WTC11 (cell line): ENCODE measurements at places on chromosomes 6 and 20. TPM values are rescaled to one million over a fixed set of nuclear protein-coding genes. Genes with fewer than 3 reads are reported as not detected.
A peak's percentile ranks its signal among the peaks of the same experiment; 100 is the strongest.

DNA sequence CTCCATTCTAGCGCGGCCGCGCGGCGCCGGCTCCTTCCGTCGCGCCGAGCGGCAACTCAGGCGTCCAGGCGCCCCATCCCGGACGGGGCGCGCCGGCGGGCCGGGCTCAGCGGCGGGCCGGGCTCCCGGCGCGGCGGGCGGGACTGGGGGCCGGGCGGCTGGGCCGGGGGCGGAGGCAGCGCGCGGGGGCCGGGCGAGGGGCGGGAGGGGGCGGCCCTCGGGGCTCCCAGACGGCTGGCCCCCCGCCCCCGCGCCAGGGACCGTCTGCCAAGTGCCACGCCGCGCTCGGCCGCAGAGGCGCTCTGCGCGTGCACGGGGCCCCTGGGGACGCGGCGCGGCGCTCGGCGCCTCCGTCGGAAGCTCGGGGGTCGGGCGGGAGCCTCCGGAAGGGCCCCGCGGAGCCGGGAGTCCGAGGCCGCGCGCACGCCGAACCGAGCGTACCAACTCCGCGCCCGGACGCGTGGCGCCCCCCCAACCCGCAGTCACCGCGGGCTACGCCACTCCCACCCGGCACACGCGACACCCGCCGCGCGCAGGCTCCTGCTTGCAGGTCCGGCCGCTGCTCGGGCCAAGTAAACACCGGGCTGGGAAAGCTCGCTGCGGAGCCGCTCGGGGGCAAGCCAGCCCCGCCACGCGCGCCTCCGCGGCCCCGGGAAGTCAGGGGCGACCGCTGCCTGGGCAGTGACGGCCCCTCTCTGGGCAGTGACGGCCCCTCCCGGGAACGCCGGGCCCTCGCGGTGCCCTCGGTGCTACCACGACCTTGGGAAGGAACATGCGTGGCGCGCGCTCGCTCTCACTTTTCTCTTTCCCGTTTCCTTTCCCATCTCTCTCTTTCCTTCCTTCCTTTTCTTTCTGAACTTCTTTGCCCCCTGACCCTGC lies at the start of gene PREX1:
PREX1 (minus strand) TSS at position 145 of the 879 bp plus-strand sequence; CDS start at position 6, 139 bp downstream.
- DNase-seq, result peak; percentile 81

DNA sequence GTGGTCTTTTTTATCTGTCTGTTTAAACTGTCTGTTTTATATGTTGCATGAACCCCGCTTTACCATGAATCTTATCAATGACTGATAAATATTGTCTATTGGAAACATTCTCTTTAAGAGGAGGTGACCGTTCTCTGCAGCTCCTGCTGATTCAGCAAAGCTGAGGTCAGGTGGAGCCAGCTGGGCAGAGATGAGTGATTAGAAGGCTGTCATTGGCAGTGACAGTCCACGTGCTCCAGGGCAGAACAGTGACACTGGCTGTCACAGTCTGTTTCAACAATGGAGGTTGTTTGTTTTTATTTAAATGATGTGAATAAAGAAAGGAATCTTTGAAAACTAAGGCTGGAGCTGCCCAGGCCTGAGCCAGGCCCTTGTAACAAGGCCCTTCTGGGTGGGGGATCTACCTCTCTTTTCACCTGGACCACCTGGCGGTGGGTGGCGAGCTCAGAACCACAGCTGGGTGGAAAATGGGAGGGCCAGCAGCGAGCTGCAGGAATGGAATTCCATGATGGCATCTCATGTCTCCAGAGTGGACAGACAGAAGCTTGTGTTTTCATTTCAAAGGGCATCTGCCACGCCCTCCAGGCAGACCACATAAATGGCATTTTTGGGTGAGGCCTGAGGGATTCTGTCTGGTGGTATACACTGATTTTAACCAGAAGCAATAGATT lies 12.6 kb downstream of the SYNJ2 start:
- DNase-seq, result no peak

DNA sequence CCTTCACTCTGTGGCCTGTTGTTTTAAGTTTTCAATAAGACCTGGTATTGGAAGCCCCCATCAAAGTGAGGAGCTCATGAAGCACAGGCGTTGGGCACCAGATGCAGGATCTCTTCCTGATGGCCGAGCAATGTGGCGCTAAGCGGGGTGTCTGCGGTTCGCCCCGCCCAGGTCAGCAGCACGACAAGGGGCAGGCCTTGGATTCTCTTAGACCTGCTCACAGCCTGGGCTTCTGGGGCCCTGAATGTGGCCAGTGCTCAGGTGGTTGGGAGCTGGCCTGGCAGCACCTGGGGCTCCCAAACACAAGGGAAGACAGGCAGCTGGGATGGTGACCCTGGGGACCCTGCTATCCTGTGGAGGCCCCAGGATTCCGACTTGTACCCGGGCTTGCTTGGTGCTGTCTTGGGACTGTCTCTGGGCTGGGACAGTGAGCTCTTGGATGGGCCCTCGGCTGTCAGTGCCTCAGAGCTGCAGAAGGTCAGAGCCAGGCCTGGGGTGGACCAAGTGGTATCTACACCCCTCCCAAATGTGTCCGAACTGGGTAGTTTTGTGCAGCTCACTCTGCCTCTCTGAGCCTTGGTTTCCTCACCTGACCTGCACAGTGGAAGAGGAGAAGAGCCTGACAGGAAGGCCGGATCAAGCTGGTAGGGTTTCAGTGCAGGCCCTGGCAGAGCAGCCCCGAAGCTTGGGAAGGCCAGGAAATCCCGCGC lies 69.1 kb downstream of the PHACTR3 start:
- DNase-seq, result no peak

ACTL10 gene
- total RNA-seq, result 1.3 to 1.9 TPM (median 1.5 TPM) in 3 replicates

GRCh38 chr6:119020597-119021561 lies 57.6 kb downstream of the FAM184A start:
- no peak for DNase-seq

- no peak for DNase-seq
Observed at GRCh38 chr20:62764156-62764935, 31.9 kb upstream of the MRGBP start.

- peak; percentile 16 for DNase-seq
Observed at GRCh38 chr20:15867899-15868298, 705.3 kb downstream of the KIF16B start.

- DNase-seq, result no peak
Observed at GRCh38 chr6:127185437-127185995, 67.0 kb downstream of the RSPO3 start.

MATN4 gene
- 1.9 to 2.5 TPM (median 2.2 TPM) in 3 replicates for total RNA-seq

PBOV1 gene
- total RNA-seq, result not detected in 3 replicates

GRCh38 chr20:50092436-50092835 lies 20.5 kb downstream of the UBE2V1 start:
- DNase-seq, result no peak

DNA sequence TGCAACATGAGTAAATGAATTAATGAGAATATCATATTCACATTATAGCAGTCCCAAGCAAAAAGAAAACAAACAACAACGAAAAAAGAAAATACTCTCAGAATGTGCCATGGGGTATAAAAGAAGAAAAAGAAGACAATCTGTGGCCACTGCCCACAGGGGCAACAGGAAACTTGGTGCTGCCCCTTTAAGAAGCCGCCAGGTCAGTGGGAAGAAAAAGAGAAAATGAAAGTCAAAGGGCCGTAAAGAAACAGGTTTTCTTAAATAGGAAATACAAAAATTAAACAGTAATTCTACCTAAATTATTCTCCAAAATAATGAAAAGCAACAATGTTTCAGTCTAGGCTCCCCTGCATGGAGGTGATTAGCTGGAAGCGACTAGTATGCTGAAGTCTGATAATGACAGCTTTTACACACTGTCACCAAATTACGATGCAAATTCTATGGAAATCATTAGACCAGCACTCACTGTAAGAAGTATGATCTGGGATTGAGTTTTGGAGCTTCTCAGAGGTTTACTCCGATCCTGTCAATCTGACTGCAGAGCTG lies 23.6 kb downstream of the GMDS start:
- DNase-seq, result no peak

AIF1 gene
- 5.4 to 8.5 TPM (median 7.1 TPM) in 3 replicates for total RNA-seq

GMPR gene
- total RNA-seq, result 2.2 to 2.8 TPM (median 2.4 TPM) in 3 replicates

MOCS1 gene
- total RNA-seq, result 17.6 to 20.5 TPM (median 18.5 TPM) in 3 replicates

TREM1 gene
- total RNA-seq, result not detected in 3 replicates

DNA sequence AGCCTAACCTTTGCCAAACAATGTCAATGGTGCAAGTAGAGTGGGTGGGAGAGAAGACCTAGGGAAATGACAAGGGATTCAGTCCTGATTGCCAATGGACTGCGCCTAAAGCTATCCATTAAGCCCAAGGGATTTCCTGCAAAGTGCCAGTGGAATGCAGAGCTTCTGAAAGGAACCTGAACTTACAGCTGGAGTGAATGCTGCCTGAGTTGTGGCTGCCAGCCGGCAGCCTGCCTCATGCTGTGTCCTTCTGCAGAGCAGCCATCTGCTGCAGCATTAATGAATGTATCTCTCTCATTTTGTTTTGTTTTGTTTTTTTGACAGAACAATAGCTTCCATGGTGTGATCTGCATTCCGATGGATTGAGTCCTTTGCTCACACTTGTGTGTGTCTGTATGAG lies 44.7 kb downstream of the SLC35F1 start:
- DNase-seq, result peak; percentile 53

- DNase-seq, result no peak
Observed at GRCh38 chr6:63149730-63150129, 61.5 kb upstream of the FKBP1C start.

GRCh38 chr6:1049900-1050299 lies 262.0 kb upstream of the FOXQ1 start:
- DNase-seq, result no peak

- DNase-seq, result no peak
Observed at GRCh38 chr6:3356824-3357420, 98.2 kb downstream of the PSMG4 start.

SLC22A7 gene
- total RNA-seq, result not detected in 3 replicates

DNA sequence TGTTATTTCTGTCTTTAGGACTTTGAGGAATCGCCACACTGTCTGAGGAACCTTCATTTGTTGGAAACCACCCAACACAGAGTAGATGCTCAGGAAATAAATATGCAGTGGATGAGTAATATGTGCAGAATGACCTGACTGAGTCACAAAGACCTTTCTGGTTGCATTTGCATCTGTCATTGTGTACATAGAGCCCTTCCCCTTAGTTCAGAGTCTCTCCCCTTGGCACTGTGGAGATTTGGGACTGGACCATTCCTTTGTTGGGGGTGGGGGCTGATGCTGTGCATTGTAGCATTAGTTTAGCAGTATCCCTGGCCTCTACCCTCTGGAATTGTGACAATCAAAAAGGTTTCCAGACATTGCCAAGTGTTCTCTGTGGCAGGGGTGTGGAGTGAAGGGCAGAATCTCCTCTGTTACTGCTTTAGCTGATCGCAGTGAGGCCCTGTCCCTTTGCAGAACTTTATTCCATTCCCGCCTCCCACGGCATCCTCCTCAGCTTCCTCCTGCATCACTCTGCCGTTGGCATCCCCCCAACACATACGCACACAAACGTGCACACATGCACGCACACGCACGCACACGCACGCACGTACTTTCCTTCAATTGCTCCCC lies 64.5 kb downstream of the EYA2 start:
- no peak for DNase-seq

GRCh38 chr20:37243937-37244571 lies 17.6 kb downstream of the GHRH start:
- DNase-seq, result no peak

DNA sequence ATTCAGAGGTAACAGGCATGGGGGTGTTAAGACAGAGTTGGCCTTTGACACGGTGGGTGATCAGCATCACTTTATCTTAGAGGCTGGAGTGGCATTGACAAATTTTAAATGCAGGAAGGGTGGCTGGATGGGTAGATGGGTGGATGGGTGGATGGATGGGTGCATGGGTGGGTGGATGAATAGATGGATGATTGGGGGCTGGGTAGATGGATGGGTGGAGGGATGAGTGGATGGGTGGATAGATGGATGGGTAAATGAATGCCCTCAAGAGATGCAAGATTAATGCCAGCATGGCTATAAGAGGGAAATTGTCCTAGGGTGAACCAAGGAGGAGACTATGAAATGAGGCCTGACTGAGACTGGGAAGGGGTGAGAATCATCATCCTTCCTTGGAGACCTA lies 18.4 kb downstream of the ITPR3 start:
- DNase-seq, result no peak

HTR1E gene
- total RNA-seq, result 0.09 TPM in 2 of 3 replicates, not detected in the other

DNA sequence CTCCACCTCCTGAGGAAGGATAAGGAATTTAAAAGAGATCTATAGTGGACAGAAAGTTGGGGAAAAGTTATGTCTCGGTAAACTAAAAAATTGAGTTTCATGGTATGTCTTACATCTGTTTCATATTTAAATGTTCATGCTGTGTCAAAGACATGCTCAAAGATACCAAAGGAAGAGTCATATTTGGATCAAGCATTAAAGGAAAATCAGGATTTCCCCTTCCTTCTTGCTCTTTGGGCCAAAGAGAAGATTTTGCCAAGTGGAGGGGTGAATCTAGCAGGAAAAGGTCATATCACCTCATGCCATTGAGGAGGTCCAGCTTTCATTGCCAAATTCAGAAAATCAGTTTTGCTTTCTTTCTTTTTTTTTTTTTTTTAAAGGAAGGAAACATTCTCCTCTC lies 192.4 kb downstream of the OGFRL1 start:
- no peak for DNase-seq

DCDC2 gene
- 1.4 to 3.2 TPM (median 1.8 TPM) in 3 replicates for total RNA-seq

DNA sequence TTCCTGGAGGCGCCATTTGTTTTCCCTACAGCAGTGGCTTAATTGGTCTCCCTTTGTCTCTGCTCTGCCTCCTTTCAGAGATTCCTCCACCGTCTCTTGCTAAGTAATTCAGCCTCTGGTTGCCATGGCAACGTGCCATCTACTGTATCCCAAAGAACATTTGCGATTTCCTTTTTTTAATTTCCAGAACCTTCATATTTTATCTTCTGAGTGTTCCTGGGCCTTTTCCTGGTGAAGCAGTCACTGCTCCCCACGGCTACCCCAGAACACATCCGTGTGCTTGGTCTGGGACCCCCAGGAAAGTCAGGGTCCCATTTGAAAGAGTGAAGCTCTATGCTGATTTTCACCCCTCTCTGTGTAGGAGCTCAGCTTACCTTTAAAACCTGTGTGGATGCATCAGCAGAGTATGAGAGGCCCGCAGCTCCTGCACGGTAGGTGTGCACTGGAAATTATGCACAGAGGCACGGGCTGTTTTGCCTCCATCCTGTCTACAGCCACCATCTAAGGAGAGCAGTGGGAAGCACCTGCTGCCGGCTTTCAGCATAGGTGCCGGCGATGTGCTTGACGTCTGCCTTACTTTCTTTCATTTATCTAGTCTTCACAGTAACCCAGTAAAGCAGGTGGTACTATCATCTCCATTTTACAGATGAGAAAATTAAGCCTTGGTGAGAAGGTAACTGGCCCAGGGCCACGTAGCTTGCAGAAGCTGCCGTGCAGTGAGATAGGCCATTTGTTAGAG lies 122.8 kb downstream of the SYCP2 start:
- no peak for DNase-seq

GRCh38 chr6:131258010-131258652 lies 122.9 kb downstream of the AKAP7 start:
- DNase-seq, result no peak

DNA sequence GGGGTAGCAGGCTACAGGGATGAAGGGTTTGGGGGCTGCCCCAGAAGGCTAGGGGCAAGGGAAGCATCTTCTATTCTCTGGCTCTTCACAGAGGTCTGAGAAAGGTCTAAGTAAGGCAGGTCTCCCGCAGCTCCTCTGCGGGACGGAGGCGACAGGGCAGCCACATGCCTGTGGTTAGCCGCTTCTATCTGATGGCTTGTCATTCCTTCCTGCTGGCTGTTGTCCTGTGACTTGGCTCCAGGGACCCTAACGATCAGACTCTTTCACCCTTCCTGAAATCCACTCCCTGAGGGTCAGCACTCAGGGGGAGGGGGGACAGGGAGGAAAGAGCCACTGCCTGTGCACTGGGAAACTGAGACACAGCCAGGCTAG lies 673 bp downstream of the CST7 start:
- no peak for DNase-seq

ARMH2 gene
- not detected in 3 replicates for total RNA-seq

PTCRA gene
- not detected in 3 replicates for total RNA-seq
